ENCODE measurements at places on chromosomes 11 and 22.

- DNase-seq = no peak
These were observed 14.0 kb upstream of the CHKA start for GRCh38 chr11:68135161-68135560.

DNA sequence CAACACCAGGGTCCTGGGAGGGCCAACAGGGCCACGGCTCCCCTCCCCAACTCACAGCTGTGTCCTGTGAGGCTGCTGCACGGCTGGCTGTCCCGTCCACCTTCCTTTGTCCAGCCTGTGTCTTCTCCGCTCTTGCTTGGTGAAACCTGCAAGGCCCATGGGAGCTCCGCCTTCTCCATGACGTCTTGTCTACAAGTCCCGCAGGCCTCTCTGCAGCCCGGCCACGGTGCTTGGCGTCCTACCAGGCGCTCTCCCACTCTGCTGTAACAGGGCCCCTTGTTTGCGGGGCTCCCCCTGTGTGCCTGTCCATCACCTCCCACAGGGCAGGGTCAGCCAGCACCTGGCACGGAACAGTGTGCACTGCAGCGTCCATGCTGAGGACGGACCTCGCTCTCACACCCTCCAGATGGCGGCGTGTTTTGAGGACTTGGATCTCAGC lies 866.8 kb downstream of the TBC1D22A start:
- no peak for DNase-seq

- no peak for DNase-seq
These were observed 1.4 kb downstream of the HPS4 start for GRCh38 chr22:26482161-26482560.

DNA sequence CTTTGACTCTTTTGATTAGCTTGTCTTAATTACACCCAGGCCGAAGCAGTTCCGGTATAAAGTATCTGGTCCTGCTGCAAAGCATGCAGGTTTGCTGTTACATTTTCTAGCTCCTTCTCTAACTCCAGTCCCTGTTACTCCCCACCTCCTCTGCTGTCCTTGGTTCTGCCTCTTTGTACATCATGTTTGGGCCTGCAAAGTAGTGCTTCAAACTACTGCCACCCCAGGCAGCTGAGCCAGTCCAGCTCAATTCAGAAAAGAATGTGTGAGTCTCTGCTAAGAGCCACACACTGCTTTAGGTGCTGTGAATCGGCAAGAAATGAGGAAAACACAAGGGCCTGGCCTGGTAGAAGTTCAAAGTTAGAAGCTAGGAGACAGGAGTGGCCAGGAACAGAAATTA lies 136.0 kb downstream of the SERGEF start:
- DNase-seq = no peak

- no peak for DNase-seq
These were observed 29.7 kb upstream of the TEF start for GRCh38 chr22:41352058-41352457.

DNA sequence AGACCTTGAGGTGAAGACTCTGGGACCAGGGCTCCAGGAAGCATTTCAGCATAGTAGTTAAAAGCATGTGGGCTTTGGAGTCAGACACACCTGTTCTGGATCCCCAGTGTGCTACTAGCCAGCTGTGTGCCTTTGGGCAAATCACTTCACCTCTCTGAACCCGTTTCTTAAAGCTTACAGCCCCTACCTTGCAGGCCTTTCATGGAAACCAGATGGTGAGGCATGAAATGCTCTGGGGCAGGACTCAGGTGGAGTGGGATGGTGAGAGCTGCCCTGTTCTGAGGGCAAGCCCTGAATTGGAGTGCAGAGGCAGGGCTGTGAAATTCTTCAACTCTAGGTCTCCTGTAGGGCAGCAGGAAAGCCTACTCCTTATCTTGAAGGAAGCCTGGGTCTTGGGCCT lies 10.5 kb downstream of the UCP2 start:
- no peak for DNase-seq
